ENCODE measurements at places on chromosomes 6 and 20. TPM values are rescaled to one million over a fixed set of nuclear protein-coding genes. Genes with fewer than 3 reads are reported as not detected.

DNA sequence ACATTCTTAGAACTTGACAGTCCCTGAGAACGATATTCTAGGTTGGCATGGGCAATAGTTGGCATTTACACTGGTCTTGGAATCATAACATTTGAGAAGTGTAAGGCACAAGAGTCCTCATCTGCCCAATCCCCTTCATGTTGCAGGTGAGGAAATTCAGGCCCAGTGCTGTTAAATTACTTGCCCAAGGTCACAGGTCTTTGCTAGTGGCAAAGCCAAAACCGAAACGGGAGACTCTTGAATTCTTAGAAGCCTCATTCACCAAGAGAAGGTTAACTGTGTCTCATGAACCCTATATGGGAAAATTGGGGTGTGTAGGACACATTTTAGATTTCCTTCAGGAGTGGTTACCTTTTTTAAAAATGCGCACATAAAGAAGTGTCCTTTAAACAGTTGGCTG is 7.2 kb downstream of the E2F3 start:
- H3K4me3 ChIP-seq = no peak overlapping the region
- H3K36me3 ChIP-seq = no peaks in the 10 kb centered on the region
- H3K27ac ChIP-seq = no peak overlapping the region

DNA sequence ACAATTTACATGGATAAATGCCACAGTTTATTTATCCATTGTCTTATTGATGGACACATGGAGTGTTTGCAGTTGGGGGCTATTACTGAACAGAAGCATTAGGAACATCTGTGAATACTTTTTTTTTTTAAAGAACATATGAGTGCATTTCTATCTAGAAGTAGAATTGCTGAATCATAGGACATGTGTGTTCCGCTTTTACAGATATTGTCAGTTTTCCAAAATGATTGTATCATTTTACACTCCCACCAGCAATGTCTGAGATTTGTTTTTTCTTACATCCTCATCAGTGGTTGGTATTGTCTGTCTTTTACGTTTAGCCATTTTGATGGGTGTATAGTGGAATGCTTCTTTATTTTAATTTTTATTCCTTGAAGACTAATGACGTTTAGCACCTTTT is 42.0 kb upstream of the ASIP start:
- no peak for DNase-seq
- no peak overlapping the region for H3K4me3 ChIP-seq
- no peak overlapping the region for H3K27ac ChIP-seq
- no peaks in the 10 kb centered on the region for H3K4me1 ChIP-seq

The THEMIS gene
- 3.3 TPM for total RNA-seq

DNA sequence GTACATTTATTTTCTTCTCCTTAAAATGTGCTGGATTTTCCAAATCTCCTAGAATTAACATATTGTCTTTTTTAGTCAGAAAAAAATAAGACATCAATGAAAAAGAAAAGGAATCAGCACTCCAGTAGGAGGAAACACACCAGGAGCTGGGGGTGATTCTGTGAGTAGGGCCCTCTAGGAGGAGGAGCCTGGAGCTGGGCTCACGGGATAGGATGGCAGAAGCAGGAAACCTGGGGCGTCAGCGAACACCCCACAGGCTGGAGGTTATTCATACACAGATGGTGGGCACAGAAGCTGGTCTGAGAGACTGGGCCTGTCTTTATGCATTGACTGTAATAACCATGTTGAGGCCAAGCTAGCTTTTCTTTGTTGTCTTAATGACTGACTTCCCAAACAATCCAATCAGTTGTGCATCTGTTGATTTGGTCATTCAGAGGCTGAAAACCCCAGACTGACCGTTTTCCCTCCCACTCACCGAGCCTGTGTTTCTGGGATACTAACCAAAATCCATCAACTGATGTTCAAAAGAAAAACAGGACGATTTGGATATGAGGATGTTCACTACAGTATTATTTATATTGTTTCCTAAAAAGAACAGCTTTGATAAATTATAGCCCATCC is 53.1 kb downstream of the CPNE5 start:
- H3K36me3 ChIP-seq = no peaks in the 10 kb centered on the region
- no peak for DNase-seq
- H3K4me1 ChIP-seq = no peaks in the 10 kb centered on the region
- H3K27me3 ChIP-seq = no peaks in the 10 kb centered on the region
- H3K27ac ChIP-seq = no peak overlapping the region

DNA sequence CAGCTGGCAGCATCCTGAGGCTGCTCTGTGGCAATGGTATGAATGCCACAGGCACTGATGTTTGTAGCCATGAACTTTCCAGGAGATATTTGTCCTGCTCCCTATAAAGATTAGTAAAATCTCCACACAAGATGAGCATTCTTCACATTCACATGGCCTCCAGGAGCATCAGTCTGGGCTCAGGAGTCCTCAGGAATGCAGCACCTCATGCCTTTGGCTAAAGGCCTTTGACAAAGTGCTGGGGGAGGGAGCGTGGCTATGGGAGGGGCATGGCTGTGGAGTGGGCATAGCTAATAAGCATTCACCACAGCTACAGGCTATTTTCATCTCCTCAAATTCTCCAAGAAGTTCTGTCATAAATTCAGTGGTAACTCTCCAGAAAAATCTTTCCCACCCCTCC is 90.5 kb upstream of the LY86 start:
- DNase-seq = no peak
- no peak overlapping the region for H3K4me3 ChIP-seq
- no peak overlapping the region for H3K27ac ChIP-seq
- no peaks in the 10 kb centered on the region for H3K4me1 ChIP-seq
- H3K27me3 ChIP-seq = no peaks in the 10 kb centered on the region
- H3K36me3 ChIP-seq = no peaks in the 10 kb centered on the region

- no peaks in the 10 kb centered on the region for H3K27me3 ChIP-seq
- H3K4me1 ChIP-seq = peaks cover 11% of the 10 kb centered on the region
- peaks cover 5% of the 10 kb centered on the region for H3K36me3 ChIP-seq
- H3K27ac ChIP-seq = no peak overlapping the region
These were observed 50.9 kb downstream of the FAM217A start for GRCh38 chr6:4028051-4028450.

All from kidney (tissue), 22 donors.